ENCODE measurements at places on chromosomes 2 and 18. TPM values are rescaled to one million over a fixed set of nuclear protein-coding genes. Genes with fewer than 3 reads are reported as not detected.

Gene SERPINB13
- not detected for total RNA-seq

Gene IL36G
- total RNA-seq, result not detected

Gene MRO
- 5.1 TPM for total RNA-seq

Gene LAPTM4A
- 202 TPM for total RNA-seq

Gene MAL
- 7.8 TPM for total RNA-seq

Gene MYL1
- total RNA-seq, result not detected

- DNase-seq, result no peak
These were observed 44.9 kb downstream of the ANKMY1 start for GRCh38 chr2:240512666-240513535.

DNA sequence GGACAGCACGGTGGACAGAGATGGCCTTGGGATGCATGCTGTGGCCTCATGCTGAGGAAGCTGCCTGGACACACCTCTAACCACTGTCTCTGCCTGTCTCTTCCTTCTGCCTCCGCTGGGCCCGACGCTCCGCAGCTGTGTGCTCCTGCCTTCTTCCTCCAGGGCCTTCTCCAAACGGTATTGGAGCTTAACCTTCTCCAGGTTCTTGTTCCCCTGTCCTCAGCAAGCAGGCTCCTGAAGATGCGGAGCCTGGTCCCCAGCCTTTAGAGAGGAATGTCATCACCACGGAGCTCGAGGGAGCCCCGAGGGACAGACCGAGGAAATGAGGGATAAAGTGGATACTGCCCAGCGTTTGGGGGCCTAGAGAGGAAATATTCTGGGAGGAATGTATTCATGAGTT is 155.1 kb downstream of the DYSF start:
- DNase-seq, result peak; percentile 4

DNA sequence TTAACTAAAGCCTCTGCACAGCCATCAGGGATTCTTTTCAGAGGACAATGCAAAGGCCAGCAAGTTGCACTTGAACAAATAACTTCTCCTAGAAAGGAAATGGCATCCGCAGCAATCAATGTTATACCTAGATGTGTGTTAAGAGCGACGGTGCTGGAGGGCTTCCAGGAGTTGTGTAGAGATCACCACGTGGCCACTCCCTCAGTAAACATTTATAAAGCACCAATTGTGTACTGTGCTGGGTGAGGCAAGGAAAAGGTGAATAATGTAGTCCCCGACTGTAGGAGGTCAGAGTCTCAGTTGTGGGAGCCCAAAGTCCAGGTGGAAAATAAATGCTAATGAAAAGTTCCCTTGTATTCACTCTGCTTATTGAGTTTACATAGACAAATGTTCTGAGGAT is 135.0 kb downstream of the ALK start:
- DNase-seq, result no peak

DNA sequence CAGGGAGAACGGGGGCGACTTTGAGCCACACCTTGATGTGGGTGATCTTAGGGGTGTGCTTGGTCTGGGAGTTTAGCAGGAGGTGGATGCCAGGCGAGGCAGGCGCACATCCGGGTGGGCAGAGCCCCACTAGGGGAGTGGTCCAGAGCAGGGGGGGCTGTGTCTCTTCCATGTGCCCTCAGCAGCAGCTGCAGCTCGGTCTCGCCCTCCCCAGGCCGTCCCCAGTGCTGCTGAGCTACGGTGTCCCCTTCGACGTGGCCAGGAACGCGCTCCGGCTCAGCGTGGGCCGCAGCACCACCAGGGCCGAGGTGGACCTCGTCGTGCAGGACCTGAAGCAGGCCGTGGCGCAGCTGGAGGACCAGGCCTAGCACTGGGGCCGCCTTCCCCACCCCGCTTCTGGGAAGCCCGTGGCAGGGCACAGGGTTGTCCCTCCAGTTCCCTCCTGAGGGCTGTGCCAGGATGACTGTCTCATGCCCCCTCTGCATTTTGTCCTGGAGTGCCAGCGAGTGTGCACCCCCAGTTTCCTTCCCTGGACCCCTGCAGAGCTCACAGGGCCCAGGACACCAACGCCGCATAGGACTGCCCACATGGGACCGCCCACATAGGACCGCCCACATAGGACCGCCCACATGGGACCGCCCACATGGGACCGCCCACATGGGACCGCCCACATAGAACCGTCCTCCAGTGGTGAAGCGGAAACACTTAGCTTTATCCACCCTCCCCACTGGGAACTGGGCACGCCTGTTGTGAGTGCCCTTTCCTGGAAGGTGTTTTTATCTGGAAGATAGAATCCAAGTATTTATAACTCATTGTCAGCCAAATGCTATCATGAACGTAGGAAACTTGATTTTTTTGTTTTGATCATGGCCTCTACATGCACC is 1.9 kb upstream of the ESPNL start:
- DNase-seq, result peak; percentile 82

- no peak for DNase-seq
These were observed 128.0 kb upstream of the TACR1 start for GRCh38 chr2:75327334-75327733.

GRCh38 chr2:28463893-28464292 is 32.0 kb upstream of the PLB1 start:
- no peak for DNase-seq

- no peak for DNase-seq
These were observed 42.4 kb downstream of the SLC14A2 start for GRCh38 chr18:45657357-45658335.

- no peak for DNase-seq
These were observed 807.3 kb downstream of the NR4A2 start for GRCh38 chr2:155525199-155525598.

DNA sequence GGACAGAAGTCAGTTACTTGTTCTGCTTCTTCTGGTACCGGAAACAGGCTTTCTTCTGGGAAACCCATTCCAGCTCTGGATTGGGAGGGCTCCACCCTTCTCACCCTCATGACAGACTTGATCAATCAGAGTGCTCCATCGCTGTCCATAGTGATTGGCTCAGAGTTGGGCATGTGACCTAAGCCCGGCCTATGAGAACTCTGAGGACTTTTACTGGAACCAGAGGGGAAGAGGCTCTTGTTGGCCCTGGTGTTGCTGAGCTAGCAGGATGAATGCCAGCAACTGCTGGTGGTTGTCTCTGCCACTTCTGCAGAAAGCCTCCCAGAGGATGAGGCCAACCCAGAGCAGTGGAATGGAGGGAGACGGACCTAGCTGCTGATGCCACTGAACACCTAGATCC is 33.3 kb downstream of the TMEM37 start:
- no peak for DNase-seq

- DNase-seq, result no peak
These were observed 35.9 kb downstream of the PTGR3 start for GRCh38 chr18:75173125-75173432.

GRCh38 chr18:5490753-5491480 is 52.9 kb downstream of the EPB41L3 start:
- no peak for DNase-seq

- no peak for DNase-seq
These were observed 50.6 kb upstream of the SPRED2 start for GRCh38 chr2:65482971-65483370.

DNA sequence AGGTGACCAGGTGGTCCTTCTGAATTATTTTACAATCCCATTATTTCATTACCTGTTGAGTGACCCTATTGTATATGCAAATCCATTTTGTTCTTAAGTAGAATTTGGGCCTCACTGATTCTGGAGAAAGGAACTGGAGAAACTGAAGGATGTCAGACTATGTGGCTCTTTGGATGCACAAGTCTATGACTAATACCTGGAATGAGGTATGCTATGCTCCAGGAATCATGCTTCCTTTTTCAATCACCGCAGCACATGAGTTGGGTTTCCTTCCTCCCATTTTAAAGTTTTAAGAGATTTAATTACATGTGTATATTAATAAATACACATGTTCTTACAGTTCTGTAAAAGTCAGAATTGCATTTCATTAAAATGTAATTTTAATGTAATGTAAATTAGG is 253.9 kb upstream of the VWC2L start:
- no peak for DNase-seq

DNA sequence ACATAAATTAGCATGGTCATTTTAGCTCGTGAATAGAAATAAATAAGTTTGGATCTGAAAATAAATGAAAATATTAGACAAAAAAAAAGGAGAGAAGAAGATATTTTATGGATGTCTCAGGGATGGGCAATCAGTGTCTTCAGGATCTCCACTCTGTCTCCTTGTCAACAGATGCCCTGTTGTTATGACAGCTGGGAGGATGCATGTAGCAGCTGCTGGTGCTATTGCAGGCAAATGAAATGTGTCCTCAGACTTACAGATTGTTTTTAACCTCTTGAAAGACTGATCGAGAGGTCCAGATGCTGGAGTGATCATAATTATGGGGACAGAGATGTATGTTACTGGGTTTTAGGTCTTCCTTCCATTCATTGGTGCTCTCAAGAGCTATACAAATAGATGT is 24.7 kb upstream of the ARL4C start:
- no peak for DNase-seq

- no peak for DNase-seq
These were observed 1395.8 kb downstream of the LRP1B start for GRCh38 chr2:140734992-140735391.

DNA sequence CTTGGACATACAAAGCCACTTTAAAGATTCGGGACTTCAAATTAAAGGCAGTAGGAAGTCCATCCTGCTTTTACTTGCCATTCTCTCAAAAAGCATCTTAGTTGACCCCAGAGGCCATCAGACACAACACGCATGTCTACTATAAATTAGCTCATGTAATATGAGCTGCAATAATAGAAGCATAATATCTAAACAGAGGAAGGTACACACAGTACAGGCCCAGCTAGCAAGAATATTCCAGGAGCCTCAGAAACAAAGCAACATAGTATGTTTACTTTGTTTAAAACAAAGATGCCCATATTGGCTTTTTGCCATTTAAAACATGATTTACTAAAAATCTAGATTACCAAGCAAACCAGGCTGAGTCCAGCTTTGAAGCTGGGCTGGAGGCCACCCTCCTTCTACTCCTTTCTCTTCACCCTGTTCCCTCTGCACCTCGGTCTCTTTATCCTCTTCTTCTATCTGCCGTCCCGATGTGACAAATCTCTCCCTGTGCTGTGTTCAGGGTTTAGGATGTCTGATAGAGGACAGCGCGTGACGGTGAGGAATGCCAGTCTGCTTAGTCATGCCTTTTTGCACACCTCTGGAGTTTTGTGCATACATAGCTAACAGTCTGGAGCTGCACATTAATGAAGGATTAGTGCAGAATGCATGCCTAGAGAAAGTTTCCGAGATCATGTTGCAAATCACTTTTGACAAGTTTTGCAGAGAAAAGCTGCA is 28.2 kb downstream of the DTNA start:
- DNase-seq, result peak; percentile 22

DNA sequence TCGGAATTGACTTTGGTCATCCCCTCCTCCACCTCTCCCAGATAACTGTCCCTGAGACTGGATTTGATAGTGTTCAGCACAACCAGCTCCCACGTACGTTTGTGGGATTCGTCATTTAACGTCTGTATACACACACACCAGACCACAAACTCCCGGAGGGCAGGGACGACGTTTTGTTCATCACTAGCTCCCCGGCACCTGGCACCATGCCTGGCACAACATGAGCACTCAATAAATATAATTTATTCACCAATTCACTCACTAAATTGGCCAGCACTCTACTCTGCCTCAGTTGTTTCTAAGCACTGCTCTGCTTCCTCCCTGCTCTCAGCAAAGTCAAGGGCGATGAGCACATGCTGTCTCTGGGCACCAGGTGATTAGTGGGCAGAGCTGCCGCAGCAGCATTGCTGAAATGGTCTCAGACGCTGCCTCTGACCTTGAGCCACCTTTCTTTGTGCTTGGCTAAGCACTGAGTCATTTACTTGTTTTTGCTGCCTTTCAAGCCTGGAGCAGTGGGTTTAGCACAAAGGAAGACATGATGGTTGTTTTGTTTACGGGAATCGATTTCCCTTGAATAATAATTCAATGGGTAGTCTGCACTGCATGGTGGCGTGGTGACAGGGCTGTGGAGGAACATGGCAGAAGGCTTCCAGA is 19.3 kb upstream of the LOXHD1 start:
- DNase-seq, result no peak

DNA sequence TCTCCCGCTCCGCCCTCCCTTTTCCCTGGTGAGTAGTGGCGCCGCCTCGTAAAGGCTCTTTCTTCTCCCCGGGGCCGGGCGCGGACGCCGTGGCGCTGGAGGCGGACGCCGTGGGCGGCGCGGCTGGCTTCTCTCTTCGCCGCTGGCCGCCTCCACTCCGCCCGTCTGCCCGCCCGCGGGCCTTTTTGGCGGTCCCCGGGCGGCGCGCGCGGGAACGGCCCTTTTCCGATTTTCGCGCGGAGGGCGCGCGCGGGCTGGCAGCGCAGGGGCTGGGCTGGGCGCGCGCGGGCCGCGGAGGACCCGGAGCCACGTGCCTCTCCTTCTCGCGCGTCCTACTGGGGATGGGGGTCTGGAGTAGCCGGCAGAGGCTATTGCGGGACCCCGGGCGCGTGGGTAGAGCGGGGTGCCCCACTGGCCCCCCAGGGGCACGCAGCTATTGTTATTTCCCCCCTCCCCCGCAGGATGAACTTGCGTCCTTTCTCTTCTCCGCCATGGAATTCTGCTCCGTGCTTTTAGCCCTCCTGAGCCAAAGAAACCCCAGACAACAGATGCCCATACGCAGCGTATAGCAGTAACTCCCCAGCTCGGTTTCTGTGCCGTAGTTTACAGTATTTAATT is 472 bp downstream of the SLC20A1 start:
- peak; percentile 67 for DNase-seq

- no peak for DNase-seq
These were observed 454.7 kb downstream of the LRP1B start for GRCh38 chr2:141676139-141676538.

DNA sequence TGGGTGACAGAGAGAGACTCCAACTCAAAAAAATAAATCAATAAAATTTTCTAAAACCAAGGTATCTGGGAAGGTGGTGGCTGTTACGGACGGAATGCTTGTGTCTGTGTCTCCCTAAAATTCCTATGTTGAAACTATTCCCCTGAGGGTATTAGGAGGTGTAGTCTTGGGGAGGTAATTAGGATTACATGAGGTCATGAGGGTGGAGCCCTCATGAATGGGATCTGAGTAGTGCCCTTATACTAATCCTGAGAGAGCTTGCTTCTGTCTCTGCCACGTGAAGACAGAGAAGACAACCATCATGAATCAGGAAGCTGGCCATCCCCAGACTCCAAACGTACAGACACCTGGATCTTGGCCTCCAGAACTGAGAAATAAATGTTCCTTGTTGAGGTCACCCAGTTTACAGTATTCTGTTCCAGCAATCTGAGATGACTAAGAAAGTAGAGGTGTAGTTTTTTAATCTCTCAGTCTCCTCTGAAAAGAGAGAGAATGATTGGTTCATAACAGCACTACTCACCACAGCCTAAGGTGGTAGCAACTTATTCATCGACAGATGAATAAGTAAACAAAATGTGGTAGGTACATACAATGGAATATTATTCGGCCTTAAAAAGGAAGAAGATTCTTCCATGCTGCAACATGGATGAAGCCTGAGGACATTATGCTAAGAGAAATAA is 38.4 kb downstream of the TGFBRAP1 start:
- no peak for DNase-seq

DNA sequence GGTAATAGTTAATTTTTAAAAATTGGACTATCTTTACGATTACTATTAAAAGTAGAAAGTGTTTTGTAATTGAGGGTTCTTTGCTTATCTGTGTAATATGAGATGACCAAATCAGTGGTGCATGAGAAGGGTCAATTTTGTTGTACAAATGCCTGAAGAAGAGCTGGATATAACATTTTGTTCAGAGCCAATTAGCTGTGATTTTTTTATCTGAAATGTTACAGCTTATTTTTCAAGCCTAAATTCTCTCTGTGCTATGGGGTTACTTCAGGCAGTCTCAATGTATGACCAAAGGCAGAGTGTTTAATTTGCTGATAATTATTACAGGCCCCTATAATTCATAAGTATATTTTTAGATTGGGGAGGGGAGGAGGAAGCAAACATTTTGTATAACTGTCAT is 41.8 kb downstream of the OTX1 start:
- no peak for DNase-seq

GRCh38 chr2:99569386-99569785 is 79.6 kb upstream of the REV1 start:
- DNase-seq, result no peak
